ENCODE measurements at places on chromosomes 11 and 22.

DNA sequence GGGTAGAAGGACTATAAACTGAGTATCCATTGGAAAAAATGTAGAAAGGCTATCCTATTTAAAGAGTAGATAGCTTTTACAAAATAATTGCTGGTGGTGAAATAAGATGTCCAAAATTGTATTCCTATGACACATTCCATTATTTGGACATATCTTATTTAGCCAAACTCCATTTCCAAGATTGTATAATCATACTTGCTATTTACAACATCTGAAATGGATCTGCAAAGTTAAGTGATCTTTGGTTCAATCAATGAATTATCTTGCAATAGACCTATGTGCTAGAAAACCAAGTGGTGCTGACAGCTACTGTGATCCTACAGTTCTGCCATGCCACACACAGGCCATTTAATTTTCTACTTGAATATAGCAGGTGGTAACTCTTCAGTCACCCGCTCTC lies 11.0 kb upstream of the BLID start:
- DNase-seq = no peak

DNA sequence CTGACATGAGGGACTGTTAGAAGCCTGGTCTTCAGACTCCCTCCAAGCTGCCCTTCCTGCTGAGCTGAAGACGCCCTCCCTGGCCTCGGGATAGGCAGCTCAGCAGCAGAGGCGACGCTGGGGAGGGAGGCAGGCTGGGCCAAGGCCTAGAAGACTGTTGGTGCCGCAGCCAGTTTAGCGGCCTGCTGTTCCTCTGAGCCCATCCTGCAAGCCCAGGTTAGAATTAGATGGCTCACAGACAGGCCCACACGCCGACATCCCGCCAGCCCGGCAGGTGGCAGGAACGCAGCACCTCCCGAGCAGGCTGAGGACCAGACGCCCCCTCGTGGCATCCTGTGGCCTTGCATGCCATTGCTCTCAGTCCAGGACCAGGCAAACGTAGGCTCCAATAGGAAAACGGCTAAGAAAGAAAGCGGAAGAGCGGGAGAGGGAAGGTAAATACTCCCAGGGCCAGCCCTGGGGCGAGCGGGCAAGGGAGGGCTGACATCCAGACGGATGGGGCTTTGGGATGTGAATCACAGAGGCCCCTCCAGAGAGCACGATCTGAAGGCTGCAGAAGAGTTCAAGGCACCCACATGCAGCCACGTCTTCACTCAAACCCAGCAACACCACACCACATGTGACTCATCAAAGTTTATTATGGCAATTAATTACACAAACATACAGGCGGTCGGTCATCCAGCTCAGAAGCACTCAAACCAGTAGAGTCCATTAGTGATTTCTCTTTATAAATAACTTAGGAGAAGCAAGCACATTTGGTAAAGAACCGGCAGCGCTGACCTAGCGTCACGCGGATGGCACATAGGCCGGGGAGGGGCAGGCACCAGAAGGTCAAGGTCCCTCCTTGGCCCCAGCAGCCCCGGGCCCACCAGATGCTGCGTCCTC lies 27.6 kb downstream of the CD5 start:
- DNase-seq = peak; percentile 85

- no peak for DNase-seq
Measured at GRCh38 chr11:43516316-43516850, 157.7 kb downstream of the TTC17 start.

- DNase-seq = no peak
Measured at GRCh38 chr22:29041408-29041807, 20.2 kb downstream of the C22orf31 start.

DNA sequence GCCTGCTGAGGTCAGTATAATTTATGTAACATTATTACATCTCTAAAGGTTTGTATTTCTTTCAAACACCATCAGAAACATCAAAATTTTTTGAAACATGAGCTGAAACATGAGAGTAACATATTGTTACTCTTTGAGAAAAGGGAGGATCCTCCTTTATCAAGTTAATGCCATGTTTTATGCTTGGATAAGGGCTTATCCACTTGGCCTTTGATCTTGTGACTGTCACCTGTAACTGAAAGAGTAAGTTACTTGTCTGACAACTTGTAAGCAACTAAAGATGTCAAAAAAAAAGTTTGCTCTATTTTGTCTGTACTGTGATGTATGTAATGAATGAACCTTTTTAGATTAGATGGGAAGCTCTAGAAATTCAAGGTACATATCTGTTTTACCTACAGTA lies 59.6 kb downstream of the FAR1 start:
- no peak for DNase-seq

GRCh38 chr11:1586699-1587098 lies 1.6 kb upstream of the KRTAP5-1 start:
- no peak for DNase-seq

GRCh38 chr11:44784851-44785250 lies 58.1 kb downstream of the TSPAN18 start:
- no peak for DNase-seq

- no peak for DNase-seq
Measured at GRCh38 chr11:93028960-93029522, 59.6 kb downstream of the MTNR1B start.
